ENCODE measurements at places on chromosomes 12 and 14.

- no peak for DNase-seq
Measured at GRCh38 chr12:49489720-49490119, 49.1 kb upstream of the KCNH3 start.

GRCh38 chr12:4015225-4016091, 142.3 kb upstream of the PARP11 start:
- no peak for DNase-seq

- DNase-seq = no peak
Measured at GRCh38 chr14:34020014-34020413, 69.1 kb upstream of the EGLN3 start.

DNA sequence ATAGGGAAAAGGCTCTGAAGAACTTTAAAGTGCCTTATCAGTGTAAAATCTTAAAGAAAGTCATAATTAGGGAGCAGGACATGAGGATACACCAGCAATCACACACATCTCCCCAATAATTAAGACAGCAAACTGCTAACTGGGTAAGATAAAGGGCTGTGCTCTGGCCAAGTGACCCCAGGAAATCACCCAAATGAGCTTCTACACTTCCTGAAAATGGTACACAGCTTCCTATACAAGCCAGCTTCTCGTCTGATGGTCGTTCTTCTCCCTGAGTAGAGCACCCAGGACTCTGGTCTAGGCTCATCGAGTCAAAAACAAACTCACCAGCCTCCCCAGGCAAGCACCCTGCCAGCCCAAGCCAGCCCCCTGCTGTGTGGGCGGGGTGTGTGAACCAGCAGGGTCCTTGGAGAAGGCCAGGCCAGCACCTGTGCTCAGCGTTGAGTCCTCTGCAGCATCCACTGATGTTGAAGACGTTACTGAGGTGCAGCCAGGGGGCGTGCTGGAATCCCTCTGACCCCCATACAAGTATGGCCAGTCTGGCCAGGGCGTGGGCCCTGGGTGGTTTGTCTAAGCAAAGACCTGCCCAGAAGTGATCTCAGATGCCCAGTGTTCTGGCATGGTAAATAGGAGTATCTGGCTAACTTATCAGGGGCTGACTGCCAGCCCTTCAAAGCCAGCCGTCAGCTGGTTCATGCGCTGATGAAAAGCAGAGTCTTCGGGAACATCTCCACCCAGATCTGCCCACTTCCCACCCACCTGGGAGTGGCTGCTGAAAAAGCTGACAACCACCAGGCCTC, 41.4 kb downstream of the ACTN1 start:
- no peak for DNase-seq

- DNase-seq = no peak
Measured at GRCh38 chr12:14207905-14208551, 157.5 kb upstream of the ATF7IP start.

- no peak for DNase-seq
Measured at GRCh38 chr12:50951112-50951511, 1.2 kb upstream of the HIGD1C start.

DNA sequence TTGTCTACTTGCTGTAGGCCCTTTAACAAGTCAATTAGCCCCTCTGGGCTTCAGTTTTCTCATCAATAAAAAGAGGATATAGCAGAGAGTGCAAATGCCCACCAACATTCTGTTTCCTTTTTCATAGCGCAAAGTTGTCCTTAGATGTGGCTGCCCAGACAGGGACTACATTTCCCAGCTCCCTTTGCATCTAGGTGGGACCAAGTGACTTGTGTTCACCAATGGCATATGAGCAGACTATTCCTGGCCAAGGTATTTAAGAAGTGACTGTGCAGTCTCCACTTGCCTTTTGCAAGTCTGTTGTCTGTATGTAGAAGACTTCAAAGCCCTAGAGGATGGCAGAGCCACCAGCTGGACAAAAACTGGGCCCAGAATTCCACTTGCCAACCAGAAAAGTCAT, 59.7 kb downstream of the DAO start:
- DNase-seq = no peak

GRCh38 chr12:92178340-92178739, 32.7 kb upstream of the BTG1 start:
- no peak for DNase-seq

DNA sequence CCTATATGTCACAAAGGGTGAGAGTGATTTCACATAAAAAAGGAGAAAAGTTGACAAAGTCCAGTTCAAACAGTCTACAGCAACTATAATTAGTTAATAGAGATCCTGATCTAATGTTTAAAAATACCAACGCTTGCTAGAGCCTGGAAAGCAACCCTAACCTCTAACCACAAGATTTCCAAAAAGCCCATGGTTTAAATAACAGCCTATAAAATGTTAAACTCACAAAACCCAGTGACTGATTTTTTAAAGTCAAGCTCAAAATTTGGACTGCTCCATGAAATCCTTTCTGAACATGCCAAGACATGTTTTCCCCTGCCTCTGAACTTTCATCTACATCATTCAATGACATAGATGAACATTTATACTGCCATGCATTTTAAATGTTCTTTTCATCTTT, 81.6 kb downstream of the PLEKHG7 start:
- DNase-seq = no peak

GRCh38 chr14:91501951-91502930, 7.9 kb downstream of the PPP4R3A start:
- DNase-seq = no peak

DNA sequence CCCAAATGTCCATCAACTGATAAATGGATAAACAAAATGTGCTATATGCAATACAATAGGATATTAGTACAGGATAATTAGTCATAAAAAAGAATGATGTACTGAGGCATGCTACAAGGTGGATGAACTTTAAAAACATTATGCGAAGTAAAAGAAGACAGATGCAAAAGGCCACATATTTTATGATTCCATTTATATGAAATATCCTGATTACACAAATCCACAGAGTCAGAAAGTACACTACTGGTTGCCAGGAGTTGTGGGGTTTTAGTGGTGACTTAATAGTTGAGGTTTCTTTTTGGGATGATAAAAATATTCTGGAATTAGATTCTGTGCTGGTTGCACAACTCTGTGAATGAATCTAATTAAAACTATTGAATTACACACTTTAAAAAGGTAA, 12.6 kb downstream of the TRIM9 start:
- DNase-seq = no peak

DNA sequence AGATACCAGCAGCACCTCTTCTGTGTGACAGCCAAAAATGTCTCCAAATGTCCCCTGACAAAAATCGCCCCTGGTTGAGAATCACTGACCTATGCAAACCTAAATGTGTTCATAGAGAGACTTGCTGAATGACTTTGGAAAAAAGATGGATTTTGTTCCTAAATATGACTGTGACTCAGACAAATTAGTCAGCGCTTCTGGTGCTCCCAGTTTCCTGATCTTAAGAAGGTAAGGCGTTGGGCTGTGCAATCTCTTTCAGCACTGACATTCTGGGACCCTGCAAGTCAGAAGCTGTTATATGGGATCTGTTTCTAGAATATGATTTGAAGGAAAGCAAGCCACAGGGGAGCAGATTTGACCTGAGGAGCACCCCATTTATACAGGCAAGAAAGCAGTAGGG, 90.6 kb upstream of the PWP1 start:
- no peak for DNase-seq

- peak; percentile 21 for DNase-seq
Measured at GRCh38 chr12:118850244-118850825, 131.0 kb upstream of the SRRM4 start.

- DNase-seq = no peak
Measured at GRCh38 chr12:132602572-132603239, 7.7 kb downstream of the LRCOL1 start.

GRCh38 chr14:105283028-105283427, 17.8 kb downstream of the BRF1 start:
- no peak for DNase-seq

DNA sequence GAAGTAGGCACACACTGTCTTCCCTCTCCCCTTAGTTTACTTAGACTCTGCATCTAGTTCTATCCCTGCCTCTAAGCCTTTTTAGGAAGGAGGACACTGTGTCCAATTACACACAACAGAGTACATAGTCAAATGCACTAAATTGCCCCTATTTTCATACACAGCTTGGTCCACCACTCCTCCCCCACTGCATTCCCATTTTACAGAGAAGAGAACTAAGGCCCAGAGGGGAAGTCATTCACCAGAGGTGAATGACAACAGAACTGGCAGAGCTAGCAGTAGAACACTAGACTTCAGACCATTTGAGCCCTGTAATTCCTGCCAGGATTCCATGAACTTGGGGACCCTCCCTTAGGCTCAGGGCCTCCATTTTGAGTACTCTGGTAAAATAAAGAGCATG, 1.1 kb upstream of the JPH4 start:
- DNase-seq = no peak

- DNase-seq = no peak
Measured at GRCh38 chr14:87231336-87232026, 761.5 kb downstream of the GALC start.

GRCh38 chr14:65080960-65081747, 21.2 kb downstream of the MAX start:
- DNase-seq = no peak

DNA sequence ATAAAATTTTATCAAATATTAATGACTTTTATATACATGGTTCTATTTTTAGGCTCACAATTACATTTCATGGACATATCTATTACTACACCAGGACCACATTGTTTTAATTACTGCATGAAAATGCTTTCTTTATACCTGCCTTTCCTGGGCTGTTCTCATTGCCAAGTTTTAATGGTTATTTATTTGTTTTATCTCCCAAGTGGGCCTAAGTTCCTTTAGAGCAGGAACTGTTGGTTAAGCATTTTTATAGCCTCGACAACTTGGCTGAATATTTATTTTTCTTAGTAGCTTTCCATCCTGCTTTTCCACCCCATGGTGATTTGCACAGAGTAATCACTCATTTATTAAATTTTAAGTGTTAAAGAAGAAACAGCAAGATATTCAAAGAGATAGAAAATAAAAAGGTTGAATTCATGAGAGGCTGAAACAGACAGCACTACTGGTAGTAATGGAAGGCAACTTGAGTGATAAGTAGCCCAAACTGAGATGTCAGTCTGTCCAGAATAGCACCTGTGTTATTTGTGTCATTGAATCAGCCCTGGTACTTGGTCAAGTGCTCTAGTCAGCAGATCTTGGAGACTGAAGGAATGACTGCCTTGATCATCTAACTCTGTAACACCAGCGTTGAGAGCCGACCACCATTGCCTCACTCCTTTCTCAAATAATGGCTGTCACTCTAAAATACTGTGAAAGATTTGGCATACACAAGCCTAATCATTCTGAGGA, 119.1 kb upstream of the EGLN3 start:
- DNase-seq = no peak

GRCh38 chr12:75735853-75736252, 224.4 kb upstream of the KRR1 start:
- DNase-seq = no peak

- DNase-seq = no peak
Measured at GRCh38 chr12:100752841-100753240, 41.7 kb upstream of the ANO4 start.

- DNase-seq = no peak
Measured at GRCh38 chr14:89004166-89004565, 179.7 kb downstream of the TTC8 start.

DNA sequence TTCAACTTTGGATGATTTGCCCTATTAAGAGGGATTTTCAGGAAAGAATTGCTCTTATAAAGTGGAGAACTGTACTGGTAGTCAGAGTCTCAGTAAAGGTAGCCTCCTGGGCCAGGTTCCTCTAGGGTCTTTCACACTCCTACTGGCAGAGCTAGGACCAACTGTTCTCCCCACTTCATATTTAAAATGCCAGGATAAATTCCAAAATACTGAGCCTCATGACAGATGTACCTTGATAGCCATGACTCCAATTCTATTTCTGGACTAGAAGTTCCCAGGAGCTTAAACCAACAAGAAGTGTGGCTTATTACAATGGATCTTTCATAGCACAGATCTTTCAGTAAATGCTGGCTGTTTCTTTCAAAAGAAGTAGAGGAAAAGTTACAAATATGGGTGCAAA, 126.5 kb downstream of the C12orf75 start:
- no peak for DNase-seq

DNA sequence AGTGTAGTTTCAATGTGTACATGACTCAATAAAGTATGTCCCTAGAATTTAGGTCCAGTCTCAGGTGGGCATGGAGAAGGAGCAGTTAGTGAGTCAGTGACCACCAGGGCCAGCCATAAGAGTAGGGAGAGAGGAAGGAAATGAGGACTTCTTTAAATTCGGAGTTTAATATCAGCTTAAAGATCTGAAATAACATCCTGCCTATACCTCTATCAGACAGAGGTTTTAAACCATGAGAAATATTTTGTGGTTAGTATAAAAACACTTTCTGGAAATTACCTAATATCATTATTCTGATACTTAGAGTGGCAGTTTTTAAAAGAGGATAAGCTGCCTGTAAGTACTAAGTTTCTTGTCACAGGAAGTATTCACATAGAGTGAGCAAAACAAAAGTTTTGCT, 61.7 kb upstream of the ST8SIA1 start:
- no peak for DNase-seq

DNA sequence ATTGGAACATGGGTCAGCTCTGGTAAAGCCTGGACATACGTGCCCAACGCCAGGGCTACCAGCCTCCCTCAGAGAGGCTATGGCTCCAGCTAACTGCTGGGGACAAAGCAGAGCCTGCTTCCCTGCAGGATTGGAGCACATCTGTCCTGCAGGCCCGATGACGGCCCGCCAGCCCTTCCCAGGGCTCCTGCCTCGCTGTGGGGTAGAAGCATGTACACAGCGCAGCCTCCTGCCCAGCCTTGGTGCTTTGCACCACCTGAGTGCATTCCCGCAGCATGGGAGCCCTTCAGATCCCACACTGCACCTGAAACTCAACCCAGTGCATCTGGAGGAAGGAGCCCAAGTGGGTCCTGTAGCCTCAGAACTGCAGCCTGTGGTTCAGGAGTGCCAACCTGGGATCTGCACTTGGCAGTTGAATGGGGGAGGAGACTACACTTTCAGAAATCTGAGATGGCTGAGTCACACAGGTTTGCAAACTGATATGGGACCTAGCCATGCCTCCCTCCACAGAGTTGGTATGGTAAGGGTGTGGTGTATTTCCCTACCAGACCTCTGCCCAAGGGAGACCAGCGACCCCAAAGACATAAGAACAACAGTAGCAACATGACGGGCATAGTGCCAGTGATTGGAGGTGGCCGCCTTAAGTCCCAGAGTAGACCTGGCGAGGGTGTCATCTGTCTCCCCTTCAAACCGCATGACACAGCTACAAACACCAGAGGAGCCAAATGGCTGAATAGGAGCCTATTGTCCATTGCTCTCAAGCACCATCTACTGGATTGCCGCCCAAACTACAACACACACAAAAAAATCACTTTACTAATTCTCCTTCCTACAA, 273.9 kb upstream of the MIS18BP1 start:
- peak; percentile 35 for DNase-seq

All from GM12891 (cell line).